ENCODE measurements at places on chromosomes 4 and X.

- peak; percentile 65 for DNase-seq
Observed at GRCh38 chrX:77442728-77443127, 4.5 kb upstream of the FGF16 start.

- DNase-seq = peak; percentile 37
Observed at GRCh38 chrX:103376979-103377324, 614 bp downstream of the BEX3 start.

- no peak for DNase-seq
Observed at GRCh38 chrX:39841604-39842003, 256.2 kb downstream of the BCOR start.

DNA sequence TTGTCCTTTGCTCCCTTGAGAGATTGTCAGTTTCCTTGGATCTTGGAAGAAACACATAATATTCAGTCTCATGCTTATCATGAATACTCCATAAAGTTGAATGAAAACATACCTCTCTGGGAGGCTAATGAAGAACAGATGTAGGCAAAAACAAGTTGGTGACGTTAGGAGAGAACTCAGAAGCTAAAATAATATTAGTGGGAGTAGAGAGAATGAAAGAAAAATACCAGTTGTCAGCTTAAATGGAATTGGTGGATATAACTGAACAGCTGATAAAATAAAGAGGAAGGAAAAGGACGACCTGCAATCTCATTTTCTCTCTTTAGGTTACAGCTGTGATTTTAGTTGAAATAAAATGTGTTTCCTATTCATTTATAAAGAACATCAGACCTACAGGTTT is 124.8 kb downstream of the SNCA start:
- DNase-seq = peak; percentile 54

DNA sequence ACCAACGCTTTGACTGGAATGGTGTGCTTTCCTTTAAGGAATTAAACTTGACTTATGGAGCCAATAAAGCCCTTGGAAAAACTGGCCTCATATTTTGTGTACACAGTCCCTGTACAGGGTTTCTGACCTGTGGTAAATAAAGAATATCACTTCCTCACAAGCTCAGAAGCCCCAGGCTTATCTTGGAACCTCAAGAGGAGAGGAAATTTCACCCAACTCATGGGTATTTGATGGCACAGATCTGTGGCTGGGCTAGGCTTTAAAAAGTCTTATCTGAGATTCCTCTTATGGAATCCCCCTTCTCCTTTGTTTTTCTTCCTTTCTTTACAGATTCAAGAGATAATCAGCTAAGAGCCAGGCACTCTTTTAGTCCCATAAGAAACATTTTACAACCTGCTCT is 89.3 kb upstream of the USP38 start:
- no peak for DNase-seq

DNA sequence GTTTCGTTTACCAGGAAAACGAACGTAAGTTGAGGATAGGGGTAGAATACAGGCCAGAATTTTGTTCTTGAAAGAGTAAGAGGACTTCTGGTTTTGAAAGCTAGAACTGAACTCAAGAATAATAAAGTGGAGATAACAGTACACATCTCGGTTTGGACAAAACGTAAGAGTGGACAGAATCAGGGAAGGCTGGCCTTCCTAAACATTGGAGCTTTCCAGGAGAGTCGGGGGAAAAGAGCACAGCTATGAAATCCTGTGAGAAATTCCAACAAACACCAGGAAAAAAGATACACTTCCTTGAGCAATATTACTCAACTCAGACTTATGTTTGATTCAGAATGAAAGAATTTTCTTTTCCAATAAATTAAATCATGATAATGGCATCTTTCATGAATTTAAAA is 1.2 kb downstream of the CTSO start:
- no peak for DNase-seq

GRCh38 chr4:152828122-152828521 is 48.4 kb downstream of the ARFIP1 start:
- DNase-seq = peak; percentile 6

GRCh38 chrX:50456712-50457484 is 13.7 kb downstream of the DGKK start:
- no peak for DNase-seq

- peak; percentile 21 for DNase-seq
Observed at GRCh38 chr4:70714079-70714887, 7.5 kb upstream of the RUFY3 start.

DNA sequence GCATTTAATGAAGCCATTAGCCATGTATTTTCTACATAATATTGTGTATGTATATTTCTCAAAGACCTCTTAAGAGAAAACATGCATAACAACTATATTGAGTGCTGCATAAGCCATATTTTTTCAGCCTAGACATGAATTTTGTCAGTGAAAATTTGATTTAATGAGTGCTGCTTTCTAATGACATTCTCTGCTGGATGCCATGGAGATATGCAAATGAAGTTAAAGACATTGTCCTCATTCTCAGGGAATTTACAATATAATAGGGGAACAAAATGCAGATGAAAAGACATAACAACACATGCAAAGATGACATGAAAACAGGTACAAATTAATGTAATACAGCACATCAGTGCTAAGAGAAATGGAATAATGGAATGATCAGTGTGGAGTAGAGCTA is 118.7 kb downstream of the ATOH1 start:
- DNase-seq = no peak

GRCh38 chr4:114717432-114717831 is 118.8 kb downstream of the UGT8 start:
- DNase-seq = no peak

DNA sequence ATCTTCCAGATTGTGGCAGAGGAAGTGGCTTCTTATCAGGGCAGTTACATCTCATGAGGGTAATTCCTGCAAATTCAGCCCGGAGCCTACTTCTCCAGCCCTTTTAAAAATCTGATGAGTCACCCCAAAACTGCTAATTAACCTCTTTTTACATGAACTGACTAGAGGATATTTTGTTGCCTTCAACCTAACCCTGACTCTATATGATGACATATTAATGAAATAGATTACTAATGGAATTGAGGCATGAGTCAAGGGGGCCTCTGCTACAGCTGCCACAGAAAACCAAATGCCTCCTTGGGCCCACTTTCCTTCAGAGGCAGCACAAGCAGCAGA is 72.5 kb downstream of the QRFPR start:
- DNase-seq = no peak

- DNase-seq = no peak
Observed at GRCh38 chr4:127968586-127968985, 3.4 kb downstream of the ABHD18 start.

DNA sequence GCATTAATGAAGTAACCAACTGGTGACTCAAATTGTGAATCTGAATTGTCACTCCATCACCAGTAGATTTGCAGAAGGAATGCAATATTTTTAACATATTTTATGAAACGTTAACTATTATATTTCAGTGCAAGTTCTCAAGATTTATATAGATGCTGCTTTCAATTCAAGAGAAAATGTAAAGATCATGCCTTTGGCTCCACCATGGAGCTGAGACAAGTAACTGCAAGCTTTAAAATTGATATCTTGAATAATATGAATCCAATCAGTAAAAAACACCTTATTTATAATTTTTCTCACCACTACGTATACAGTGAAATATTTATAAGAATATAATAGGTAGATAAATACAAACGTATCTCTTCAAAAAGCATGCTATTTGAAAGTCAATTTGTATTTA is 27.8 kb upstream of the GALNTL6 start:
- peak; percentile 2 for DNase-seq

- peak; percentile 28 for DNase-seq
Observed at GRCh38 chr4:187656959-187657358, 338.6 kb upstream of the ZFP42 start.

DNA sequence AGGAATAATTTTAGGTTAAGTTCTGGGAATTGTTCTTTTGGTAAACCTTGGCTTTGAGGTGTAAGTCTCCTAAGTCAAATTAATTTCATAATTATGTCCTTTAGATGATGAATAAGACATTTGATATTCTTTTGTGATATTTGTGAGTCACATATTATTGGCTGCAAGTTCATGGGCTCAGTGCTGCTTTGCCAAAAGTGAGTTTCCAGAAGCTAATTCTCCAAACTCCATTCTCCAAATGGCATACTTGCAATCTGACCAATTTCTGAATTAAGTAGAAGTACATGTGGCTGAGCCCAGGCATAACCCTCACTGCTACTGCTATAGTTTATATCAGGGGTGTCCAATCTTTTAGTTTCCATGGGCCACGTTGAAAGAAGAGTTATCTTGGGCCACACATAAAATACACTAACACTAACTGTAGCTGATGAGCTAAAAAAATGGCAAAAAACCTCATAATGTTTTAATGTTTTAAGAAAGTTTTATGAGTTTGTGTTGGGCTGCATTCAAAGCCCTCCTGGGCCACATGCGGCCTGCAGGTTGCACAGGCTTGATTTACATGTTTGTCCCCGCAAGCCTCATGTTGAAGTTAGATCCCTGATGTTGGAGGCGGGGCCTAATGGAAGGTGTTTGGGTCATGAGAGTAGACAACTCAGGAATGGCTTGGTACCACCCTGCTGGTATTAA is 196.1 kb downstream of the ZNF330 start:
- no peak for DNase-seq

GRCh38 chr4:39323821-39324220 is 42.3 kb downstream of the RFC1 start:
- peak; percentile 27 for DNase-seq

GRCh38 chr4:121344098-121344497 is 36.7 kb downstream of the QRFPR start:
- no peak for DNase-seq

DNA sequence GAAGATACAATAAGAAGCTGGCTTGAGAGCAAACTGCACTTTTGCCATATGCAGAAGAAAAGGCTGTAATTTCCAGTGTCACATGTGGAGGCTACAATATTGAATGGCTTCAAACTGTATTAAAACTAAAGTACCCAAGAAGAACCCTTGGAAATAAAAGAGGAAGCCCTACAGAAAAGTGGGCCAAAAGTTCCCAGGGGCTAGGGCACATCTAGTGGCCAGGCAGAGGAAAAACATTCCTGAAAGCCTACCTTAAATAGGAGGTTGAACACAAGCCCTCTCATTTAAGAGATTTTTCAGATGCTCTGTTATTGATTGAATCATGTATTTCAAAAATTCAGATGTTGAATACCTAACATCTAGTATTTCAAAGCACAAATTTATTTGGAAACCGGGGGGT is 40.6 kb upstream of the PRDX4 start:
- DNase-seq = no peak

- DNase-seq = peak; percentile 3
Observed at GRCh38 chr4:171118091-171118490, 695.1 kb upstream of the GALNTL6 start.

- DNase-seq = peak; percentile 96
Observed at GRCh38 chr4:53676402-53676871, 85.2 kb upstream of the LNX1 start.

- DNase-seq = no peak
Observed at GRCh38 chr4:151933122-151933827, 172.5 kb upstream of the GATB start.

GRCh38 chr4:52249581-52249980 is 198.5 kb downstream of the SPATA18 start:
- DNase-seq = no peak

- no peak for DNase-seq
Observed at GRCh38 chr4:150323406-150324325, 245.4 kb downstream of the DCLK2 start.

DNA sequence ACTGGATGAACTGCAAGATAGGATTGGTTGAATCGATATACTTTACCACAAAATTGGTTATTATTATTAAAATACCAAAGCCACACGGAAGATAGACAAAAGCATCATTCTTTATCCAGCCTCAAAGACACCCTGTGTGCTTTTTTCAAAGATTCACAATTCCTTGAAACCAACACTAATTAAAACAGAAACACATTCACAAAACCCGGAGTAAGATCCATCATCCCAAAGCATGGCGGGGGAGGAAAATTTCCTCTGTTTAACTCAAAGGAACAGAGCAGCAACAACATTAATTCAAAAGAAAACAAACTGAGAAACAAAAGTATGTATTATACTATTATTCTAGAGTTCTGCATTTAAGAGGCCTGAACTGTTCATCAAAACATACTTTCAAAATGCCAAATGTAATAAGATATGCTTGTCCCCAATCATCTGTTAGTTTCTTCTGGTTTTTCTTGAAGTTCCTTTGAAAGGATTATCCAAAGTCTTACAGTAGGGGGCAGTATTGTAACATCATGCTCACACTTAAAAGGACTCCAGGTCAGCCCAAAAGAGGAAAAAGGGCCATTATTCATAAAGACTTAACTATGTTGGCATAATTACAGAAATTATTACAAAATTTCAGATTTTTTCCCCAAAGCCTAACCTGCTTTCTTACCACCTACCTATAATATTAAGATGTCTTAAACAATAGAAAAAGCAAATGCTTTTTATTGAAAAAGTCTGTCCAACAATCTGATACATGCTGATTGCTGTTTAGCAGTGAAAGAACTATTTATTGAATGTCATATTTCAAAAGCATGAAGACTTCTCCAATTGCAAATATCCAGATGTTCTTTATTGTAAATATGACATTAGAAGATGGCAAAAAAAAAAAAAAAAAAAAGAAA is 168.7 kb downstream of the SCFD2 start:
- DNase-seq = peak; percentile 95

DNA sequence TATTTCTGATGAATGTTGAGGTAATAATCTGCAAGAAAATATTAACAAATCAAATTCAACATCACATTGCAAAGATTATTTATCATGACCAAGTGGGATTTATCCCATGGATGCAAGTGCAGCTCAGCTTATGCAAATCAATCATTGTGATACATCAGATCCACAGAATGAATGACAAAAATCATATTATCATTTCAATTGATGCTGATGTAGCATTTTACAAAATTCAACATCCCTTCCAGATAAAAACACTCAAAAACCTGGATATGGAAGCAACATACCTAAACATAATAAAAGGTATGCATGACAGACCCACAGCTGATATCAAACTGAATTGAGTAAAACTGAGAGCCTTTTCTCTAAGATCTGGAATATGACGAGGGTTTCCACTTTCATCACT is 1915.4 kb downstream of the ARAP2 start:
- no peak for DNase-seq

DNA sequence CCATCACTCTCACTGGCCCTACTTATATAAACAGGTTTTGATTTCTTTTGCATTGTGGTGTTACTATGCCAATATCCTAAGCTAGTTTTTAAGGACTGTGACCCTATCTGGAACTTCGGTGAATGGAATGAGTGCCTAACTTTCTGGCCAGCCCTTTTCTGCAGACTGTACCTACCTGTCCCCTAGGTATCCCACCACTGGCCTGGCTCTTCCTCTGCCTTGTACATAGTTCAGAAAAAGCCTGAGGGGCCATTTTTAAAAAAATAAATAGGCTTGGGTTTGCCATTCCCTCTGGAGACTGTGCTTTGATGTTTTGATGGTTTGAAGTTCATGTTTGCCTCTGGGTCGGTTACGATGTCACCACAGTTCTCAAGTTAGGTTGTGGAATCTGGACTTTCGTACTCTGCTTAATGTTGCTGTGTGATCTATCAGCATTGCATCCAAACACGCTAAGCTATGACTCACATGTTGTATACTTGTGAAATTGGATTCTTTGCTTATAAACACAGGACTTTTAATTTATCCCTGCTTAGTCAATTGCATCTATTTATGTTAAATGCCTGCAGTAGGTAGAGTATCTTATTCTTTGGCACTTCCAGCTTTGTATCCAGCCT is 182.0 kb downstream of the ANKRD50 start:
- peak; percentile 31 for DNase-seq
